ENCODE measurements at places on chromosomes 12 and 14.

GRCh38 chr12:105417732-105418131, 87.2 kb downstream of the C12orf75 start:
- no peak for DNase-seq

GRCh38 chr14:91310606-91311283, 66.2 kb upstream of the GPR68 start:
- peak; percentile 52 for DNase-seq

DNA sequence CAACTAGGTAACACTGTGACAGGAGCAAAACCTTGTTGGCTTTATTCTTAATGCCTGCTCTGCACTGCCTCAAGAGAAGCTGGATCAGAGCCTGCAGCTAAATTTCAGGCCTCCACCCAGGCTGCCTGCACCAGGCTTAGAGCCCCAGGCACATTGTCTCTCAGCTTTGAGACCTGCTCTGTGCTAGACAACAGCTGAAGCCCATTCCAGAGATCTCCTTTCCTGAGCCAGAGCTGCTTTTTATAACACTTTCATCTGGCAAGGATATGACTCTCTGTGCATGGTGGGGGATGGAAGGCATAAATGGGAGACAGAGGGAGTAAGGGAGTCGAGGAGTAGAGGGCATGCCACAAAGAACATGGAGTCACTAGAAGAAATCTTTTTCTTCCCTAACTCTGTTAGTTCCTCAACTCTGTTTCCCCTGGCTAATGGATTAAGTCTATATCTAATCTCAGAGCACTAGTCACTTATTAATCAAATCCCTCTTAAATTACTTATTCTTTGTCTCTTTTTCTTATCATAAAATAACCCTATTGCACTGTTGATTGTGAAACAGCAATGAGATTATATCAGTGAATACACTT, 27.1 kb upstream of the LUM start:
- no peak for DNase-seq

- DNase-seq: peak; percentile 59
Measured at GRCh38 chr14:50095895-50096294, 20.5 kb downstream of the VCPKMT start.

GRCh38 chr12:88188180-88188579, 46.1 kb downstream of the TMTC3 start:
- DNase-seq: no peak

- DNase-seq: peak; percentile 80
Measured at GRCh38 chr12:9634177-9634803, 26.6 kb upstream of the KLRB1 start.

GRCh38 chr14:34461334-34462131, 507 bp downstream of the SPTSSA start:
- DNase-seq: peak; percentile 4

- DNase-seq: no peak
Measured at GRCh38 chr14:49984424-49984823, 91.5 kb downstream of the ARF6 start.

- no peak for DNase-seq
Measured at GRCh38 chr14:72876710-72877063, 17.2 kb downstream of the DPF3 start.

- no peak for DNase-seq
Measured at GRCh38 chr12:53551889-53552291, 44.6 kb upstream of the NPFF start.

- DNase-seq: no peak
Measured at GRCh38 chr12:67193704-67194103, 75.5 kb upstream of the CAND1 start.

GRCh38 chr14:77097006-77097699, 905 bp upstream of the CIPC start:
- DNase-seq: no peak

- no peak for DNase-seq
Measured at GRCh38 chr14:95137804-95138167, 19.5 kb downstream of the DICER1 start.

GRCh38 chr12:82474798-82475184, 116.5 kb downstream of the METTL25 start:
- DNase-seq: no peak

GRCh38 chr12:93090731-93091172, 161.7 kb upstream of the EEA1 start:
- no peak for DNase-seq

DNA sequence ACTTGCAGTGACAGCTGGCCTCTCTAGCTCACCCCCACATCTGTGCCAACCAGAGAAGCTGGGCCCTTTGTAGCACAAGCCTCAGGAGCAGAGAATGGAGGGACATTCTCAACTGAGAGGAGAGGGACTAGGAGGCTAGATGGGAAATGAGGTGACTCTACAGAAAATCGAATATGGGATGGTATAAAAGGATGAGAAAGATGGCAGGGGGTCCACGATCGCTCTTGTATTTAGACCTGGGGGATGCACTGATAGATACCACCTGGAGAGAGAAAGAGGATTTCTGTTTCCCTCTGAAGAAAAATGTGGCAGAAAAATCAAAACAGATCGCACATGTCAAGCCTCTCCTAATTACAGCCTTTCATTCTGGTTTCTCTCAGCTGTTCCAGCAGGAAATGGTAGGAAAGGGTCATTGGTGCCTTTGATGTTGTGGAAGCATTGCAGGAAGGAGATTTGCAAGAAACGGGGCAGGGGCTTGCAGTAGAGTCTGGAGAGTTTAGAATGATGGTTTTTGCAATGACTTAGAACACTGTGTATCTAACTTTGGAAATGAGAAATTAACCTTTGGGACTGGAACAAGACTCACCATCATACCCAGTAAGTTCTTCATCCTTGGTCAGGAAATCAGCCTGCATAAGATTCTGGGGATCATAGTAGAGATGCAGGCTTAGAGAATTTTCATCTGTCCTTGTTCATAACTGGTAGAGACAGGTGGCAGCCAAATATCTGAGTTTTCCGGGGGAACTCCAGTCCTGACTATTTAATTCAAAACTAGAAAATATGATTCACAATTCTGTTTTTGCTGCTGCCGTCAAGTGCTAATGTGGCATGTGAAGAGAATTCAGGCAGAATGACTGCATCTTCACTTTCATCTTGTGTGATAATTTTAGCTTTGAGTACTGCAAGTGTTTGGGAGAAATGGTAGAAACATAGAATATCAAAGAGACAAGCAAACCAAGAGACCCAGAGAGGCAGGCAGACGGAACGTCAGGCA, 98.8 kb downstream of the DAD1 start:
- no peak for DNase-seq

GRCh38 chr12:62320054-62320453, 59.9 kb downstream of the USP15 start:
- DNase-seq: no peak

DNA sequence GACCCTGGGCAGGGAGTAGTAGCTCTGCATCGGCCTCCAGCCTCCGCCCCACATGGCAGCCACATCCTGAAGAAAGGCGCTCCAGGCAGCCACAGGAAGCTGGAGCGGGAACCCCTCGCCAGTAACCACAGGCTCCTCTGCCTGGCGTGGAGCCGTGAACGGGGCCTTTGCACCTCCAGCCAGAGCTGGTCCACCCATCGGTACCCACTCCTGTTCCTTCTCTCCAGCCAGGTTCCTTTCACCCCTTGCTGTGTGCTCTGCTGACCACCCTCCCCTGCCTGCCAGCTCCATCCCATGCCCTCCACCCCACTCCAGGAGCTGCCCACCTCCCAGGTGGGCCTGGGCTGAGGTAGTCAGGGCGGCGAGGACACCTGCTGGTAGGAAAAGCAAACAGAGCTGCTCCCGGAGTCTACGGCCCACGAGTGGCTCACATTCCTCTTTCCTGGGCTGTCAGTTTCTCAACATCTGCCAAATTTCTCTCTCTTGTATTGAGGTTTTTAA, 2.7 kb downstream of the TGFB3 start:
- DNase-seq: no peak

GRCh38 chr12:126189856-126190255, 1124.6 kb downstream of the AACS start:
- DNase-seq: no peak

- DNase-seq: no peak
Measured at GRCh38 chr12:65296508-65297265, 18.2 kb downstream of the MSRB3 start.

DNA sequence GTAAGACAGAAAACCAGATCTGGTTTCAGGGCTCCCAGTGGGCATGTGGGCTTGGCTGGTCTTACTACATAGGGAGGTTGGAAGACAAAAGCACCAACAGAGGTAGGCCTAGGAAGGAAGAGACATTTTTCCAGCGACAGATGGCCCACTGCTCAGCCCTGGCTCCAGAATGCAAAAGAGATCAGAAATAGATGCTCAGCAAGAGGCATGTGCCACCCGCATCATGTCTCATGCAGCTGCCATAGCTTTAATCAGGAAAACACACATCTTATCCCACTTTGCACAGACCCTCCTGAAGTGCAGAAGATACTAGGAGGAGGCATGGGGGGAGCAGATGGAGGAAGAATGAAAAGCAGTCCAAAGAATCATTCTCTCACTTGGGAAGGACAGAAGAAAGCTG, 25.3 kb downstream of the VASH1 start:
- DNase-seq: no peak

GRCh38 chr14:22623047-22623446, 21.1 kb downstream of the OR6J1 start:
- no peak for DNase-seq

DNA sequence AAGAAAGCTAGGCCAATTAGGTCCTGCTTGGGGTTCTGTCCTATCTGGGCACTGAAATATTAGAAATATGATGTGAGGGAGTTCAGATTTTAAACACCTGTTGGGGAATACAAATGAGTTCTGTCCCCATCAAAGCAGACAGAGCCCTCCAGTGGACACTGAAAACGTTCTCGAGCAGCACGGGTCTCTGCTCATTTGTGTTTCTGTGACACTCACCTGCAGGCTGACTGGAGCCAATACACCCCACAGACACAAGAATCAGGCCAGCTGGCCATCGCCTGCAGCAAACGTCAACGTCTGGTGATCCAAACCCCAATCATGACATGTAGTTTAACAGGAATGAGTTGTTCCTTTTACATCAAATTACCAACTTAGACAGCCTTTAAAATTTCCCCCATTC, 493.4 kb upstream of the TMEM132C start:
- no peak for DNase-seq

GRCh38 chr12:112939761-112940381, 1.6 kb downstream of the OAS3 start:
- DNase-seq: no peak

DNA sequence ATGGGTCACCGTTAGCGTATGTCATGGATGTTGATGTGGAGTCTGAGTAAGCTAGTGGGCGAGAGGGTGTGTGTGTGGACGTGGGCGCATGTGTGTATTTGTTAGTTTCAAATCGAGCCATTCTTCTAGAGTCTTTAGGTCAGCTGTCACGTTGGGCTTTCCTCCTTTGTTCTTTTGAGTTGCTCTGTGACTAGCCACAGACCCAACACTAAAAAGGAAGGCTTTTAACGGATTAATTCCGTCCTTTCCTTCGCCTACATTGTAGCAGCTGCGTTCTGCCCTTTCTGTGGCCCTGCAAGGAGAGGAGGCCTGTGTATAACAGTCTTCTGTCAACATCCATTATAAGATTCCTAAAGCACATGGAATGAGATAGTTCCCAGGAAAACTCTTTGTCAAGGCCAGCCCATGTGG, 117.2 kb upstream of the DNM1L start:
- no peak for DNase-seq

DNA sequence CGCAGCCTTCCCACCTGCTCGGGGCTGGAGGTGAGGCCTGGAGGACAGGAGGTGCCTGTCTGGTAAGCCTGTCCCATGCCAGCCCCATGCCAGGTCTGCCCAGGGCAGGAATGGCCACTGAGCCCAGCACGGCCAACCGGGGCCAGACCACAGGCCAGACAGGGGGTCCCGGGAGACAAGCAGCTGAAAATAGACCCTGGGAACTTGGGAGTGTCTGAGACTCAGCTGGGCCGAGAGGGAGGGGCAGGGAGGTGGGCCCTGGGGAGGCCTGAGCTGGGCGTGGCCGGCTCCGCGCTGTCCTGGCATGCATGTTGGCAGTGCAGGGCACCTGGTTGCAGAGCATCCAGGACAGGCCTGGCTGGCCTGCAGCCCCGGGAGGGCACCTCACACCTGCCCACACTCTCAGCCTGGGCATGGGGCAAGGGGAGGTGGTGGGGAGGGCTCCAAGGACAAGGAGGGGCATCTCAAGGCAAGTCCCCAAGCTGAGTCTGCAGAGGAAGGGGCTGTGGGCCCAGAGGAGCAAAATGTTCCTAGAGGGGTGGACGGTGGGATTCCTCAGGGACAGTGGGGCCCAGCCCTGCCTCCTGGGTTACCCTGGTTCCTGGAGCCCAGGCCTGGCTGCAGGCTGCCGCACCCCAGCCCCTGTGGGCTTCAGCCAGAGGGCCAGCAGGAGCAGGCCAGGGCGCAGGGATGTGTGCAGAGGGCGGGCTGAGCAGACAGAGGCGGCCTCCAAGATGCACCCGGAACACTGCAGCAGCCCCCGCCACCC, 3.2 kb upstream of the CRIP1 start:
- no peak for DNase-seq

DNA sequence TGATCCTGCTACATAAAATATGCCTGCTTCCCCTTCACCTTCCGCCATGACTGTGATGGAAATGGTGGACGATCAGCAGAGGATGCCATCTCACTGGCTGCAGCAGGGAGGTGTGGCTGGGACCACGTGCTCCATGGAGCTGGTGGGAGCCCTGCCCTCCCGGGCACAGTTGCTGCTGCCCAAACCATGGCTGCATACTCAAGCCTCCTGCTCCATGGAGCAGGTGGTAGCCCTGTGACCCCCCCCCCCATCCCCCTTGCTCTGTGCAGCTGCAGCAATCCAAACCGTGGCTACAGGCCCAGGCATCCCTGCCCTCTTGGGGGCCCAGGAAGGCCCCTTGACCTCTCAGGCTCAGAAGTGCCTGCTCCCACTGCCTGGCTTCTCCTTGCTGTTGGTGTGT, 597.5 kb upstream of the LMO3 start:
- no peak for DNase-seq

DNA sequence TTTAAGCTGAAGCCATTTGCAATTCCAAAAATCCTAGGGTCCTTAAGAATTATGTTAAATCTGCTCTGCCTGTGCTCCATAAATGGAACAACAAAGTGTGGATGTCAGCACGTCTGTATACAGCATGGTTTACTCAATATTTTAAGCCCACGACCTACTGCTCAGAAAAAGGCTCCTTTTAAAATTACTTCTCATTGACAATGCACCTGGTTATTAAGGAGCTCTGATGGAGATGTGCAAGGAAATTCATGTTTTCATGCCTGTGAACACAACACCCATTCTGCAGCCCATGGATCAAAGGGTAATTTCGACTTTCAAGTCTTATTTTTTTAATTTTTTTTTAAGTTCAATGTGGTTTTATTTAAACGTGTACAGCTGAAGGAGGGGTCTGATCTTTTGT, 48.1 kb downstream of the FBXO33 start:
- DNase-seq: no peak

GRCh38 chr14:64149921-64150320, 144.2 kb downstream of the ESR2 start:
- no peak for DNase-seq

DNA sequence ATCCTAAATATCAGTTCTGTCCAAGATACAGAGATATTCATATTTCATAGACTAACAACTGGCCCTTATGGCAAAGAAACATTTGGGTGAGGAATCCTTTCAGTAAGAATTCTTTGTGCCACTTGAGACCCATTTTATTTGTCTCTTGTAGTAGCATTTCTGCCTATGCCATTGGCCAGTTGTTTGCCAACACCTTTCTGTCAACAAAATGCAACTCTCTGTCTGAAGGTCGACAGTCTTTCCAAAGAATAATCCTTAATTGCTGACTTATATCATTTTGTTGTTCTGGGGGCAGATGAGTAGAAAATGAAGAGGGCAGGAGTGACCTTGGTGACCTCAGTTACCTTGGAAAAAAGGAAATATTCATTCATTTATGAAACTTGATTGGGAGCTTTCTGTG, 10.9 kb downstream of the IFT43 start:
- no peak for DNase-seq
